ENCODE measurements at places on chromosomes 5 and 9. TPM values are rescaled to one million over a fixed set of nuclear protein-coding genes. Genes with fewer than 3 reads are reported as not detected.

The MYO10 gene
- total RNA-seq = 59.5 TPM

GRCh38 chr9:131405428-131405827 lies 11.5 kb downstream of the PRRC2B start:
- DNase-seq = peak; percentile 45

DNA sequence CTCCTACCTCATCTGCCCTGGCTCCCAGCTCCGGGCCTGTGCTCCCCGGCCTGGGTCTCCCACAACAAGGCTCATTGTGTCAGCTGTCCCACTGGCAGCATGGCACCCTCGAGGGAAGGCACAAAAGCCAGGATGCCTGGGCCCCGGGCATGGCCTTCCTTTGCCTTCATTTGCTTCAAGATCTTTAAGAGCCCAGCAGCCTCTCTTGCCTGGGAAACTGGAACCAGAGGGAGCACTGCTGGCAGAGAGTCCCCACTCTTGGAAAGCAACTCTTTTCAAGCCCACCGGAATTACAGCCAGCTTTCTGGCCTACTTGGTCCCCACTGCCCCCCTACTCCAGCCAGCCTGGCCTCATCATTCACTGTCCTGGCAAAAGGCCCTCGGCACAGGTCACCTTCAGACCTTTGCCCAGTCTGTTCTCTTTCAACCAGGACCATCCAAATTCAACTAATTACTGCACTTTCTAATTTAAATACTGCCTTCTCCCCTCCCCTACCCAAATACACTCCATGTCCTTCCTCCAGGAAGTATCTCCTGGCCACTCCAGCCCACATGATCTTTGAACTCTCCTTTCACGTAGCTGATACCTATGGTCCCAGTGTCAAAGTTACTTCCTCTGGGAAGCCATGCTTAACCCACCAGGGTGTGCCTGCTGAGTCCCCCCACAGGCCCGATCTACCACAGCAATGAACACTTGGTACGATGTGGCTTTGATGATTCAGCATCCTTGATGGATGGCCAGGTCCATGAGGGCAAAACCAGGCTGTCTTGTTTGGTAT lies 8.9 kb downstream of the ZER1 start:
- no peak for DNase-seq

GRCh38 chr5:1181451-1182359 lies 19.7 kb upstream of the SLC6A19 start:
- DNase-seq = no peak

GRCh38 chr9:85162822-85163221 lies 493.3 kb downstream of the NTRK2 start:
- no peak for DNase-seq

DNA sequence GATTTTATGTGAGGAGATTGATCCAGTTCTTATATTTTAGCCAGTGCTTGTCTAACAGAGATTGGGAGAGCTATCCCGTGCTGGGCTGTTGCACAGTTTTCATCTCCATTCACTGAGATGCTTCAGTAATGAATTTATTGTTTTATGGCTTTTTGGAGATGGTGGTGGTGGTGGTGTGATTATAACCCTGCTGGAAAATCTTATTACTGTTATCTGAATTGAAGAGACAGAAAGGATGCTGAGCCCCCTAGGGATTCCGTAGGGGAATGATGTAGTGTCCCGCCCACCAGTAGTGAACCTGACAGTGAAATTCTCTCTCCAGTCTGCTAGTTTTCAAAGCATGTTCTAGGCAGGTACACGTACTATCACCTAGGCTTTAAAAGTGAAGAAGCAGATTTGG lies 1.9 kb downstream of the RAI14 start:
- DNase-seq = peak; percentile 76

The WDR31 gene
- 0.20 TPM for total RNA-seq

The LCN6 gene
- not detected for total RNA-seq

DNA sequence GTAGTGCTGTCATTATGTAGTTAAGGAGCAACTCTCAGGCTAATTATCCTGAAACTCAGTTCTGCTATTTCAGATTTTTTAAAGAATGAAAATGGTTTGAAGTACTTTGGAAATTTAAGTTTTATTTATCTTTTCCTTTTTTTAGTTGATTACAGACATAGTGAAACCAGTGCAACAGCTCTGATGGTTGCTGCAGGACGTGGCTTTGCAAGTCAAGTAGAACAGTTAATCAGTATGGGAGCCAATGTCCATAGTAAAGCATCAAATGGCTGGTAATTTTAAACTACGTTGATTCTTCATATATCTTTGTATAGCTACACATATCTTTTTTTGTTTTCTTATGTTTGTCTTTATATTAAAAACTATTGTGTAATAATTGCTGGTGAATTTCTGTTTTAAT lies 34.9 kb downstream of the YTHDC2 start:
- no peak for DNase-seq

GRCh38 chr5:173238312-173239232 lies 3.6 kb upstream of the NKX2-5 start:
- DNase-seq = peak; percentile 30

Measured in lung microvascular endothelial cell (primary cell).